ENCODE measurements at places on chromosomes 2 and 18.

DNA sequence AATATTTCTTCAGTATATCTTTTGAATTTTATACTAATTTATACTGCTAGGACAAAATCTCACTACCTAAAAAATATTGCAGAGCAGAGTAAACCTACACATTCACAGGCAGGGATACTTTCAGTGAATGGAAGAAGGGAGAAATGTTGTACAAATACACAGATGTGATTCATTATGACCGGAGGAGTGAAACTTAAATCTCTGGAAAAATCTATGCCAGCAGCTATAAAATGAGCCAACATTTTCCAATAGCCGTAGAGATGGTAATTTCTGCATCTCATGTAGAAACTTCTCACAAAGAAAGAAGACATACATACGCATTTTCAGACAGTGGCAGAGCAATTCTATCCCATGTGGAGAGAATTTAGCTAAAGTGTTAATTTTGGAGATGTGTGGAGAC lies 54.8 kb downstream of the KCNS3 start:
- no peak for DNase-seq

- no peak for DNase-seq
Measured at GRCh38 chr2:201118961-201119854, 3.2 kb downstream of the CFLAR start.

DNA sequence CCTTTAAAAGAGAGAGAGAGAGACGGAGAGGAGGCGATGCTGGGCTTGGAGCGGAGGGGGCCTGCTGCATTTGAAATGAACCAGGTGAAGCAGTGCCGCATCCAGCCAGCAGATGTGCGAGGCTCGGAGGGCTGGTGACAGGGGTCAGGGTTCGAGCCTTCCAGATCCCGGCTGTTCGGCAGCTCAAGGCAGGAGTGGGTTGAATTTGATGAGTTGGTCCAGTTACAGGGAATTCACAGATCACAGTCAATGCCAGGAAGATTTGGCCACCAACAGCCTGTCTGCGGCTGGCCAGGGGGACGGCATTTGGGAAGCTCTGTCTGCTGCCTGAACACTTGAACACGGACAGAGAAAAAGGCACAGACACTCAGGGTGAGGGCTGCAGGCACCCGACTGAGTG lies 48.6 kb downstream of the PTGR3 start:
- DNase-seq: no peak

- DNase-seq: no peak
Measured at GRCh38 chr2:65922794-65923193, 490.4 kb upstream of the SPRED2 start.

DNA sequence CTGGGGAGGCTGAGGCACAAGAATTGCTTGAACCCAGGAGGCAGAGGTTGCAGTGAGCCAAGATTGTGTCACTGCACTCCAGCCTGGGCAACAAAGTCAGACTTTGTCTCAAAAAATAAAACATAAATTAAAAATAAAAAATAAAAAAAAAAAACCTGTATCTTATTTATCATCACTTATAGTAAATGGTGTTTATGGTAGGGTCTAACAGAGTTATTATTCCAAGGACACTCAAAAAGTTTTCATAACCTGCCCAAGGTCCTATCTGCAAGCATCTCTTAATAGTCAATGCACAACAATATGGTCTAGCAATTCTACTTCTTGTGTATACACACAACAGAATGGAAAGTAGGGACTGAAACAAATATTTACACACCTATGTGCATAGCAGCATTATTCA lies 47.3 kb upstream of the MYCN start:
- no peak for DNase-seq

GRCh38 chr2:55729136-55729685 lies 35.6 kb upstream of the PNPT1 start:
- no peak for DNase-seq

DNA sequence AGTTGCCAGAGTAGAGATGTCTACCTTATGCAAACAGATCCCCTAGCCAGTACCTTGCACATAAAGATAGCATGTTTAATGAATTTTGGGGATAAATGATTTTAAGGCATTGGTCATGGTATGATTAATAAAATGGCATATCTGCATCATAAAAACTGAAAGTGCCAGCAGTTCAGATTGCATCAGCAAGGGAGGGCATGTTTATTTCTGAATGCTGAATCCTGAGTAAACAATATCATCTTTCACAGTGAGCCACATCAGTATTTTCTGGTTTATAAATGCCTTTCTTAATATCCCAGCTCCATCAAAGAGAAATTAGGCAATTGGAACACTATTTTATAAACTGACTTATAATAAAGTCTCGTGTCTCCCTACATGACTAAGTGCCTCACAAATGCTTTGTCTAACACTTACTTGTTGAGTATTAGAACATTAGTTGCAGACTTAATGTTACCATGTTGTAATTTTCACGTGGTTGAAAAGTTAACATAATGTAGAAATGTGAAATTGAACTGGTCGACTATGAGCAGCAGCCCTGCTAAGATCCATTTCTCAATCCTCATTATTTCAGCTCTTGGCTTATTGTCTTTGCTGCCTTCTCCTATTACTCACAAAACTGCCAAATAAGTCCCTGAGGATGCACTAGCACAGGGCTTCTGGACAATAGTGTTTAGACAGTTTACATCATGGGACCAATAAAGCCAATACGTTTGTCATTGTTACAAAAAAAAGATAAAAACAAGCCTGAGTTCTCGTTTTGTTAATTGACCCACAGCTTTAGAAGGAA lies 48.0 kb downstream of the LANCL1 start:
- no peak for DNase-seq

DNA sequence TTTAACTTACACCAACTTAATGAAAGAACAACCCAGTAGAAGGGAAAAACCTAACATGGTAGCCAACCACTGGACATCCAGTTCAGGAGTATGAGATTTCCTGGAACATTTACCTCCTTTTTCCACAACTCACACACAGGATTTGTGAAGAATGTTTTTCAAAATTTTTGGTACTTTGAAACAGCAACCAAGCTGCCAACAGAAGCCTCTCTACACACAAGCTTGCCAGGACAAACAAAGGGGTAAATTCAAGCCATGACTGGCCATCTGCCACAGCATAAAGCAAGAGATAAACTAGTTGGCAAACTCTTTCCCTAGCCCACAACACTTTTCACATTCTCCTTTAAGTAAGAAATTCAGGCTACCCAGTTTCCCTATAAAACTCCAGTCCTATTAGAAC lies 21.4 kb downstream of the MGAT4A start:
- DNase-seq: no peak

GRCh38 chr2:8243748-8244400 lies 438.0 kb upstream of the ID2 start:
- DNase-seq: no peak

DNA sequence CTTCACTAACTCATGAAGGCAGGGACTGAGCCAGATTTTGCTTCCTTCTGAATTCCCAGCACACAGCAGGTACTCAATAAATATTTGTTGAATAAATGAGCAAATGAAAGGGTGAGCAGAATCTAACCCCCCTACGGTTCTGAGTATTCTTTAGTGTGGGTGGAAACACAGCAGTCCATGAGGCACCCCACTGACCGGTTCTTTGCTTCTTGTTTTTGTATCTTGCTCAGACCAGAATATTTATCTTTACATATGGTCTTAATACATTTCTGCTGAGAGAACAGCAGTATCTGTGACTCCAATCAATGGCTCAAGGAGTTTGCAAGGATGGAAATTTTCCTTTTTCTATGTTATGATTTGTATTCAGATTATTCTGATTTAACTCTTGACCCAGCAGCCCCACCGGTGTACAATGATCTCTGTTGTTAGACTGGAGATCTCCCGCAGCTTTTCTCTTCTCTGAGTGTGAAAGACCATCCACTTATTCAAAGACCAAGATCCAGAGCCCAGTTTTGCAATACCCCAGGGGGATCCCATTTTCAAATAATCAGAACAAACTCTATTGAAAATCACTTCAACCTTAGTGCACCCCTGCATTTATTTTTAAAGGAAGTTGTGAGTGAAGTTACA lies 506.5 kb upstream of the TNP1 start:
- no peak for DNase-seq

DNA sequence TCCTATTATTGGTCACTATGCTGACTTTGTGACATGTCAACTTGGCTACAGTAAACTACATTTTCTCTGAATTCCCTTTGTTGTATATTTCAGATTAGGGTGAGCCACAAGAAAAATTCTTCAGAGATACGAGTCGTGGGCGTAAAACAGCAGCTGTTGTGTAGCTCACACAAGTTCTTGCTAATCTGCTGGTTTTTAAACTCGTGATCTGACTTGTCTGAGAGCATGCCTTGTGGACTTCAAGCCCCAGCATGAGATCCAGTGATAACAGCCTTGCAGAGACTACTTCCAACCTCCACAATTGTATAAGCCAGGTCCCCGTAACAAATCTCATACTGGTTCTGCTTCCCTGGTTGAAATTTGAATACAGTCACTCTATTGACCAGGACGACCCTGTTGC lies 259.8 kb upstream of the LYPD1 start:
- DNase-seq: no peak

- no peak for DNase-seq
Measured at GRCh38 chr2:6750411-6751158, 115.1 kb downstream of the CMPK2 start.

- DNase-seq: no peak
Measured at GRCh38 chr2:62119311-62119974, 76.5 kb upstream of the B3GNT2 start.

DNA sequence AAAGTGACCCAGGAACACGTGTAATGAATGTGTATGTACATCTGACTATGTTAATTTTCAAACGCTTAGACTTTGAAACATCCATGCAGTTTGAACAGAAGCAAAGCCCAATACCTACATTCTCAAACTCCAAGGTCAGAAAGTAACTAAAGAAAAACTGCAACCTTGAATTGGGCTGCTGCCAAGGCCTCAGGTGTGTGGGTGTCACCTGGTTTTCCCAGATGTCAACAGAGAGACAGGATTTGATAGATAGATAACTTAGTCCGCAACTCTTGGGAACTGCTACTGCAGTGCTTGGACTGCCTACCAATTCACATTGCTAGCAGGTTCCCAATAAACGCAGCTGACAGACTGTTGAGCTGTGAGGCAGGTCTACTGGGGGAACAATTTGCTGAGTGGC lies 78.7 kb upstream of the PAPOLG start:
- DNase-seq: no peak

- no peak for DNase-seq
Measured at GRCh38 chr2:189487283-189488007, 46.2 kb downstream of the WDR75 start.

DNA sequence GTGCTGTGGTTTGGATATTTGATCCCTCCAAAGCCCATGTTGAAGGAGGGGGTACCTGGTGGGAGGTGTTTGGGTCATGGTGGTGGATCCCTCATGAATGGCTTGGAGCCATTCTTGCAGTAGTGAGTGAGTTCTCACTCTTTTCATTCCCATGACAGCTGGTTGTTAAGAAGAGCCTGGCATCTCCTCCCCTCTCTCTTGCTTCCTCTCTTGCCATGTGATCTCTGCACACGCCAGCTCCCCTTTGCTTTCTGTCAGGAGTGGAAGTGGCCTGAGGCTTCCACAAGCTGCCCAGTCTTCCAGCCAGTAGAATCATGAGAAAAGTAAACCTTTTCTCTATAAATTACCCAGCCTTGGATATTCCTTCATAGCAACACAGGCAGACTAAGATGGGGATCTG lies 8.6 kb downstream of the ADD2 start:
- no peak for DNase-seq

- DNase-seq: no peak
Measured at GRCh38 chr2:212893216-212893615, 258.2 kb downstream of the IKZF2 start.

DNA sequence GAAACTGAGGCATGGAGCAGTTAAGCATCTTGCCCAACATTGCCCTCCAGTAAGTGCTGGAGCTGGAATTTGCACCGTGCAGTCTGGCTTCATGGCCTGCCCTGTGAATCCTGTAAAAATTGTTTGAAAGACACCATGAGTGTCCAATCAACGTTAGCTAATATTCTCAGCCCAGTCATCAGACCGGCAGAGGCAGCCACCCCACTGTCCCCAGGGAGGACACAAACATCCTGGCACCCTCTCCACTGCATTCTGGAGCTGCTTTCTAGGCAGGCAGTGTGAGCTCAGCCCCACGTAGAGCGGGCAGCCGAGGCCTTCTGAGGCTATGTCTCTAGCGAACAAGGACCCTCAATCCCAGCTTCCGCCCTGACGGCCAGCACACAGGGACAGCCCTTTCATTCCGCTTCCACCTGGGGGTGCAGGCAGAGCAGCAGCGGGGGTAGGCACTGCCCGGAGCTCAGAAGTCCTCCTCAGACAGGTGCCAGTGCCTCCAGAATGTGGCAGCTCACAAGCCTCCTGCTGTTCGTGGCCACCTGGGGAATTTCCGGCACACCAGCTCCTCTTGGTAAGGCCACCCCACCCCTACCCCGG lies 1.3 kb downstream of the PROC start:
- DNase-seq: no peak

- no peak for DNase-seq
Measured at GRCh38 chr2:60313470-60314172, 239.8 kb downstream of the BCL11A start.

DNA sequence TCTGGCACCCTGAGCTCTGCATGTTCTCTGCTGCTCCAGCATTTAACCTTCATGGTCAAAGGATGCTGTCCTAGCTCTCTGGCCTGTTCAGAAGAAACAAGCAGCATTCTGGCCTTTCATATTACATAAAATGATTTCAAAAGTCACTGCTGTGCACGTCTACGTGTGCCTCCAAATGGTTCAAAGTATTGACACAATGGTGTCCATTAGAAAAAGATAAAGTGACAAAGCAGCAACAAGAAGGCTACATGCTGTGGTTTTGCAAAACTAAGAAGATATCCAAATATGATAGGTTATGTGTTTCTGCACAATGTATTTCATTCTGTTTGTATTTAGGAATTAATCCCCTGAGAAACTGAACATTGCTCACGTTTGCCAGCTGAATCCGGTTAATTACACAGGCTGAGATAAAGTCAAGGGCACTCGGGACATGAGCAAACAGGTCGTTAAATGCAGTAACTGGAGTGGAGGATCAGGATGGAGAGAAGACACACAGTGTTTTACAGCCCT lies 258.5 kb downstream of the DOK6 start:
- no peak for DNase-seq

DNA sequence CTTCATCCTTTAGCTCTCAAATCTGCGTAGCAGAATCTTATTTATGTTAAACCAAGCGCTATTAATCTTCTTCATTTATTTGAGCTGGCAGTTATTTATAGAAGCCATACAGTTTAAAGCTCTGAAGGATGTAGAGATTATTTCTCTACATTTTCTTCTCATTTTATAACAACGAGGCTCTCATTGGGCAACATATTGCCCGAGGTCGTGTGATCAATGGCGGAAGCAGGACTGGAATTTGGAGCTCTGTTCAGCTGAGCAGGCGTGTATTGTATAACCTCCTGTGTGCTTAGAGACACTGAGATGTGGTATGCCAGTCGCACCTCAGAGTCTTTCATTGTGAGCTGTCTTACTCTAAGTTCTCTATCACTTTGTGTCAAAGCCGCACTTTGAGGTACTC lies 17.5 kb upstream of the DRC1 start:
- DNase-seq: no peak

DNA sequence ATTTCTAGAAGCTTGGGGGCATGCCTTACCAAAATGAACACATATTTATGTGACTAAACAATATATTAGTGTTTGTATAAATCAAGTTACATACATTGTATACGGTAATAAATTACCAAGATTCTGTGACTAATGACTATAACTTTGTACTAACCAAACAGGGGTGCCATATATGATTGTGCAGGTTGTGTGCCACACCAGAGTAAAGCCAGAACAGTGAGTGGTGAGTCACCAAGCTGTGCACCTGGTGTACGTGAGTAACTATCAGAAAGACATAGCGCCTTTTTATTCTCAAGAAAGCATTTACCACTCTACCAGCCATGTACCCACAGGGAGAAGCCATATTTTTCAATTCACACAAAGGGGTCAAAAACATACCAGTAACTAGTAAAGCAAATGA lies 453.2 kb upstream of the PIK3C3 start:
- DNase-seq: no peak
